ENCODE measurements at places on chromosomes 2 and 18.
A peak's percentile ranks its signal among the peaks of the same experiment; 100 is the strongest.

DNA sequence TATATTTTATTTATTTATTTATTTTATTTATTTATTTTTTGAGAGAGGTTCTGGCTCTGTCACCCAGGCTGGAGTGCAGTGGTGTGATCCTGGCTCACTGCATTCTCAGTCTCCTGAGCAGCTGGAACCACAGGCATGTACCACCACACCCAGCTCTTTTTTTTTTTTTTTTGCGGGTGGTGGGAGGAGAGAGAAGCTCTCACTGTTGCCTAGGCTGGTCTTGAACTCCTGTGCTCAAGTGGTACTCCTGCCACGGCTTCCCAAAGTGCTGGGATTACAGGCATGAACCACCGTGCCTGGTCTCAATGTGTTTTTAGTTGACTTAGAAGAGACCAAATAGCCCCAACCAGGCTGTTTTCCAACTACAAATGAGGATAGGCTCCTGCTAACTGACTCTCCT is 80.7 kb downstream of the PDCL3 start:
- no peak for DNase-seq

DNA sequence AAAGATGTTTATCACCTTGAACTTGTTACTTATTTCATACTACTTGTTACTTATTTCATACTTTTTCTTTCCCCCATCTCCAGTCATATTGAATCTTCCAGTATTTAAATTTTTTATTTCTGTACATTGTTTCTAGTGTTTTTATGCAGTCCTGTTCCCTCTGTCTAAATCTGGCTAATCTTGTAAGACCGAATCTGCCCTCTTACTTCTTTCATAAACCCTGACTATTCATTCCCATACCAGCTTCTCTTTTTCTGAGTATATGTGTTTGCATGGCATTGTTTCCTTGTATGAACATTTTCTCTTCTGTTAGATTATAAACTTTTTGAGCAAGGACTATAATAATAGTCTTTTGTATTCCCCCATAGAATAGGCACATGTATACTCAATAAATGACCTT is 131.7 kb downstream of the TAF4B start:
- DNase-seq: no peak

- DNase-seq: no peak
Measured at GRCh38 chr2:236943068-236943467, 142.6 kb upstream of the COPS8 start.

DNA sequence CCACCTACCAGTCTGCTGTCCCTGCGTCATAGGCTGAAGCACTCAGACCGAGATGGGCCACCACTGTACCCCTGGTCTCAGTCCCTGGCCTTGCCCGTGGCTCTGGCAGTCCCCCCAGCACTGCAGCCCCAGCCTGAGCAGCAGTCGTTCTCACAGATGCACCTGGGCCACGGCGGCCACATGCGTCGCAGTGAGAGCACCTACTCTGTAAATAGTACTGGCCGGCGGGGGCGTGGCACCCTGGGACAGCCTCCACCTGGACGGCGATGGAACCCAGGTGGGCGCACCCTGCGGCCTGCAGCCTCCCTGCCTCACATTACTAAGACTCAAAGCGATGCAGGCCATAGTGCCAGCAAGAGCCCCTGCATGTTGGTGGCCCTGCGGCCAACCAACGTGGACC is 198.8 kb downstream of the NAPG start:
- no peak for DNase-seq

DNA sequence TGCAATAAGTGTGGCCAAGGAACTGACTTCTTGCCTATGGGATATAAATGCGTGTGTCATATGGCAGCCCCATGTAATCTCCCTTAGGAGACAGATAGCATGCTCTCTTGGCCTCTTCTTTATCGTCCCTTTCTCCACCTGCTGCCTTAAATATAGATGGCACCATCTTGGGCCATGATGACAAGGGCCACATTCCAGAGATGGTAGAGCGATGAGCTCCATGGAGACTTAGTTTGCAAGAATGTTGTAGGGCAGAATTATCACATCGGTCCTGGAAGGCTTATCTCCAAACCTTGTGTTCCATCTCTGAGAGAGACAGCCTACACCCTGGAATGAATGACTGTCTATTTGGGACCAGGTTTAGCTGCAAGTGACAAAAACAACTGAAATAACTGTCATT is 536.7 kb downstream of the TNS1 start:
- DNase-seq: no peak

GRCh38 chr2:45497355-45497754 is 113.7 kb downstream of the SRBD1 start:
- DNase-seq: peak; percentile 28

DNA sequence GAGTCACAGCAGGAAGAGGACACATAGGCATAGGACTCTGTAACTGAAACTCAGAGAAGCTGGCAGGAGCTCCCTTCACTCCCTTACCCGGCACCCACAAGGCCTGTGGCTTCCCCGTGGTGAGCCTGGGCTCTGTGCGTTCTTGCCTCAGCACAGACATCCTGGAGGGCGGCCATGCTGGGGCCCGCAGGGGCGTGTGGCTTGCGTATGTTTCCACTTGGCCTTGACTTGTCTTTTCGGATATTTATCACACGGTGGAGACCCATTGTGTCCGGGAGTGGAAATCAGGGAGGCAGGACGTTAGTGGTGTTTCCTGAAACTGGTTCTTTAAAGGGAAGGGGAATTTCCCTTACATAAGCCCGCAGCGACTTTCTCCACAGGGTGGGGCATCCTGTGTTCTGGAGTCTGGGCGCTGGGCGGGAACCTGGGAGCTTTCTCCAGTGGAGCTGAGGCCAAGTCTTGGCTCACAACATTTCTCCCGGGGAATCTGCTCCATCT is 49.9 kb upstream of the EML6 start:
- peak; percentile 36 for DNase-seq

GRCh38 chr18:6886797-6887330 is 157.3 kb downstream of the ARHGAP28 start:
- DNase-seq: no peak

- DNase-seq: no peak
Measured at GRCh38 chr2:19120941-19121750, 237.3 kb downstream of the OSR1 start.

- DNase-seq: peak; percentile 64
Measured at GRCh38 chr2:42722320-42723190, 41.4 kb downstream of the OXER1 start.

GRCh38 chr2:76283350-76283749 is 572.6 kb upstream of the GCFC2 start:
- DNase-seq: no peak

DNA sequence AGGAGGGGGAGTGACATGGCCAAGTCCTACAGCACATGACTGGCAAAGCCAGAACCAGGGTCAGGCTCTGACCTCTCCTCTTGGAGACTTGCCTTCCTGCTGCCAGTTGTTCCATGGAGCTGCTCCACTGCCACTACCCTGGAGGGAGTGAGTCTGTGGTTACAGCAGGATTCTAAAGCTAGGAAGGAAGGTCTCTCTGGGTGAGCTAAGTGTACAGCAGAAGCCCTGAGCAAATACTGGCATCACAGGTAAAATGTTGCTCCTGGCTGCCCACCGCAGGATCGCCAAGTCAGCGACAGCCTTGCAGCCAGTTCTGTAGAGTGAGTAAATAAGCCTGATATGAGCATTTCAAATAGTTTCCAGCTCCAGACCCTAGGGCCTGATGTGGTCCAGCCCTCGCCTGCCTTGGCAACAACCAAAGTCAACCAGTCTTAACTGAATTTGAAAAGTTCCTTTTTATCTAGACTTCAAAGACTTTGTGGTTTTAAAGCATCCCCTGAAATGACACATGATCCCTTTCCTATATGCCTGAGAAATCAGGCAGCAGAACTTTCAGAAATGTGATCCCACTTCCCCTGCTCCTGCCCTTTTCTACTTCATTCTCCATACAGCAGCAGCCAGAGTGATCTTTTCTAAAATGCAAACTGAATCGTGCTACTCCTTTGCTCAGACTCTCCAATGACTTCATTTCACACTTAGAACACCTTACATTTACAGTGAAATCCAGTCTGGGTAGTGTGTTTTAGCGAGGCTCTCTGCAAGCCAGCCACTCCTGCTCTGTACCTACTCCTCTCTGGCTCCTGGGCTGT is 114.3 kb downstream of the MGAT5 start:
- DNase-seq: no peak

DNA sequence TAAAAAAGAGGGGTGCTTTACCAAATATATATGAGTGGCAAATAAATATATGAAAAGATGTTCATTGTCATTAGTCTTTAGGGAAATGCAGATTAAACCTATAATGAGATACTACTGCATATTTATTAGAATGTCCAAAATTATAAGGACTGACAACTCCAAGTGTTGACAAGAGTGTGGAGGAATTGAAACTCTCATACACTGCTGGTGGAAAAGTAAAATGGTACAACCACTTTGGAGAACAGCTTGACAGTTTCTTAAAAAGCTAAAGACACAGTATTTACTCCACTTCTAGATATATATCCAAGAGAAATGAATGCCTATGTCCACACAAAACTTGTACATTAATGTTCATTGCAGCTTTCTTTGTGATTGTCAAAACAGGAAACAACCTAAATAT is 50.4 kb downstream of the PLEK start:
- DNase-seq: no peak

DNA sequence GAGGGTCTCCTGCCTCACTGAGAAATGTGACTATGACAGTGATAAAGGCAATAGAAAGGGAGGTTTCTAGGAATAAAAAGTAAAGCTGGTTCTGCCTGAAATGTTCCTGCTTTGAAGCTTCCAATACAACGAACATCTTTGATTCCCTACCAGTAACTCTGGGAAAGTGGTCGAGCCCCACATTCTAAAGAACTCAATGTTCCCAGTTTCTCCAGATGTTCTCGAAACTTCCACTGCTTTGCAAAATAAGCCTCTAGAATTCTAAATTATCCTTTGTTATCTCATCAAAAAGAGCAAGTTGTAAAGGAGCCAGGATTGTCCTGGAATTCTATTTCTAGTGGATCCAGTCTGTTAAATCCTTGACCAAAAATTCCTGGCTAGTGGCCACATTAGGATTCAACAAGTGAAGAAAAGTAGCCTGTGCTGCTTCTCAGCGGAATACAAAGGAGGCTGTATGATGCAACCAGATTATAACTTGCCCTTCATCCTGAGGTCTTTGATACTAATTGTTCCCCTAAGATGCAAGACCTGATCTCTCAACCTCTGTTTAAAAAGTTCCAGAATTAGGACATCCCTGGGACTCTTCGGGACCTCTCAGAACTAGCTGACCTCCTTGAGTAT is 8.4 kb downstream of the SCN7A start:
- DNase-seq: no peak

DNA sequence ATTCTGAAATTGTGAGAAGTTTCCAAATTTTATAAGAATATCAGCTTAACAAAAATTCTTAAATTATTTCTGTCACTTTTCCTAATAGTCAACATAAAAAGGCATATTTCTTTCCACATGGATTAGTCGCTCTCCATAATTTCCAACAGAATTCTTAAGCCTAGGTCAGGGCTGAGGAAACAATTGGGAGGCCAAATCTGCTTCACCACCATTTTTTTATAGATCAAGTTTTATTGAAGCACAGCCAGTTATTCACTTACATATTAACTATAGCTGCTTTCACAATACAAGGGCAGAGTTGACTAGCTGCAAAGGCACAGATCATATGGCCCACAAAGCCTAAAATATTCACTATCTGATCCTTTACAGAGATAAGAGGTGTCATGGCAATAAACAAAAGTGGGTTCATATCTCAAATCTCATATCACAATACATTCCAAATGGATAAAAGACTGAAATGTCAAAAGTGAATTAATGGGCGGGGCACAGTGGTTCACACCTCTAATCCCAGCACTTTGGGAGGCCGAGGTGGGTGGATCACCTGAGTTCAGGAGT is 18.7 kb downstream of the MEMO1 start:
- no peak for DNase-seq

- no peak for DNase-seq
Measured at GRCh38 chr2:5696945-5697521, 4.8 kb downstream of the SOX11 start.

DNA sequence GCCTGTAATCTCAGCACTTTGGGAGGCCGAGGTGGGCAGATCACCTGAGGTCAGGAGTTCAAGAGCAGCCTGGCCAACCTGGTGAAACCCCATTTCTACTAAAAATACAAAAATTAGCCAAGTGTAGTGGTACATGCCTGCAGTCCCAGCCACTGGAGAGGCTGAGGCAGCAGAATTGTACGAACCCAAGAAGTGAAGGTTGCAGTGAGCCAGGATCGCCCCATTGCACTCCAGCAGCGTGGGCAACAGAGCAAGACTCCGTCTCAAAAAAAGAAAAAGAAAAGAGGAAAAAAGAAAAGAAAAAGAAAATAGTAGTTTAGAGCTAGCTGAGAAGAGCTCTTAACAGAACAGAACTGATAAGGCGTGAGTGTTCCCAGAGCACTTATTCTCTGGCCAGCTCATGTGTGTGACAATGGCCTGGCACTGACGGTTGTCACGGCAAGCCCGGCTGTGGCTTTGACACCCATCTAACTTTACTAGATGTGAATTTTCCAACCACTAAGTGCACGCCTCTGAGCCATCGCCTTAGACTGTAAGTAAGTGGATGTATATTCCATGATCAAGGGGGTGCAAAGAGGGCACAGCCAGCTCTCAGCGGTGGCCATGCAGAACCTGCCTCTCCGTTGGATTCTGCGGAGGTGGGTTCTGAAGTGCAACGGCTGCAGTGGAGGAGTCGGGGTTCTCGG is 80.0 kb downstream of the ZNF516 start:
- no peak for DNase-seq

- DNase-seq: no peak
Measured at GRCh38 chr18:10443001-10443400, 11.4 kb upstream of the APCDD1 start.

DNA sequence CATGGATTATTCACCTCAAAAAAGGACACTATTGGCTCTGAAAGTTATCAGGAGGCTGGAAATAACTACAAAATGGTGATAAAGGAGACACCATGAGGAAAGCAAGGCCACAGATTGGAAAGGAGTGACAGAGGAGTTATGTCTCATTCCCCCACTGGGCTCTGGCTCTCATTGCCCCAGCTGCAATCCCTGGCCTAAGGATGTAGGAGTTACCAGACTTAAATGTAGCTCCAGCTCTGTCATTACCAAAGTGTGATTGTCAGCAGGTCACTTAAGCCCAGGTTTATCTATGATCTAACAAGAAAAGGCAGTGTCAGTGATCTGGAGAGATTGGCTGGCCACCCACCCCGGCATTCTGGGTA is 1228.2 kb upstream of the DDX18 start:
- DNase-seq: no peak

GRCh38 chr18:5900262-5900661 is 4.9 kb upstream of the TMEM200C start:
- no peak for DNase-seq

GRCh38 chr2:126616606-126617069 is 39.3 kb upstream of the GYPC start:
- no peak for DNase-seq

GRCh38 chr2:109237792-109238191 is 108.8 kb downstream of the SH3RF3 start:
- DNase-seq: no peak

- no peak for DNase-seq
Measured at GRCh38 chr2:240214790-240215675, 74.6 kb upstream of the OTOS start.

DNA sequence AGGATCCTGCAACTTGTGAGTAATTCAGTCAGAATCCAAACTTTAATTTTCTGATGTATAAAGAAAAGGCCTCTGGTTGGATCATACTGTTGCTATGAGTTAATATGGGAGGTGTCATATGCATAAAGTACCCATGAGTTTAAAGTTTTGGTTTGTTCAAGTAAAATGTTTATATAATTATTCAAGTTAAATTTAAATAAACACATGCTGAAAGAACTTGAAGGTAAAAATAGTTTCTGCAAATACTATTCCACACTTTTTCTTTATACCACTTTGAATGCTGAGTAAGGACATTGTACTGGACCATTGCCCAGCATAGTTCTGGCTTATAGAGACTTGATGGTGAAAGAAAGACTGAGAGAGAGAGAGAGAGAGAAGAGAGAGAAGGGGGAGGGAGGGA is 30.7 kb downstream of the PKP4 start:
- DNase-seq: no peak
